Fibroblast of skin of right quadriceps (primary cell): ENCODE measurements at places on chromosomes 3 and 15.

GRCh38 chr3:125140818-125141595 is 71.5 kb downstream of the SLC12A8 start:
- no peak for DNase-seq

DNA sequence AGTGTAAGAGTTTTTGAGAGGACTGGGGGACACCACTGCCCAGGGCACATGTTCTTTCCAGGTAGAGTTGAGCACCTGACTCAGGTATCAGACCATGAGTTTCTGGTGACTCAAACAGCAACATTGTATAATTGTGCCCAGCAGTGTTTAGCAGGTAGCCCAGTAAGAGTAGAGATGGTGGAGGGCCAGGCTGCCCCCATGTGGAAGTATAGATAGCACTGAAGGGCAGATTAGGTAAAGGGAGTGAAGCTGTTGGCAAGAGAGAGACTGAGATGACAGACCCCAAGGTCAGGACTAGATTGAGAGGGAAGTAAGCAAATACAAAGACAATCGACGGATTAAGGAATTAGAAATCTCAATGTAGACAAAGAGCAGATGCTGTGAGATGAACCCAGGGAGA is 74.6 kb downstream of the TRIM42 start:
- DNase-seq: no peak

DNA sequence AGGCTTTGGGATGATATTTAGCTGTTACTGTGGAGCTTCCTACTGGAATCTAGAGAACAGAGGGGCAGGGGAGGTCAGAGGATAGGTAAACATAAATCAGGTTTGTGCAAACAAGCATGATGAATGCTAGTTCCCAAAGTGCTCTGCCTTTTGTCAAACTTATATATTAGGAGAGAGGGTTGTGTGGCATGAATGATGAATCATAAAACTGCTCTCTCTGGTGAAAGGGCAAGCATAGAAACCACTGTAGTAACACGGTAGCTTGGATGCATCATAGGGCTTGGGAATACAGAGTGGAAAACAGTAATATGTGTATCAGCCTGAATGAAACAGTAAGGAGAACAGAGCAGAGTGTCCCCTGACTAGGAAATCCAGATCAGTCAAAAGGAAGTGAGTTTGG is 486.7 kb downstream of the IL5RA start:
- no peak for DNase-seq

- no peak for DNase-seq
Observed at GRCh38 chr15:43412096-43412495, 41.2 kb downstream of the TUBGCP4 start.

DNA sequence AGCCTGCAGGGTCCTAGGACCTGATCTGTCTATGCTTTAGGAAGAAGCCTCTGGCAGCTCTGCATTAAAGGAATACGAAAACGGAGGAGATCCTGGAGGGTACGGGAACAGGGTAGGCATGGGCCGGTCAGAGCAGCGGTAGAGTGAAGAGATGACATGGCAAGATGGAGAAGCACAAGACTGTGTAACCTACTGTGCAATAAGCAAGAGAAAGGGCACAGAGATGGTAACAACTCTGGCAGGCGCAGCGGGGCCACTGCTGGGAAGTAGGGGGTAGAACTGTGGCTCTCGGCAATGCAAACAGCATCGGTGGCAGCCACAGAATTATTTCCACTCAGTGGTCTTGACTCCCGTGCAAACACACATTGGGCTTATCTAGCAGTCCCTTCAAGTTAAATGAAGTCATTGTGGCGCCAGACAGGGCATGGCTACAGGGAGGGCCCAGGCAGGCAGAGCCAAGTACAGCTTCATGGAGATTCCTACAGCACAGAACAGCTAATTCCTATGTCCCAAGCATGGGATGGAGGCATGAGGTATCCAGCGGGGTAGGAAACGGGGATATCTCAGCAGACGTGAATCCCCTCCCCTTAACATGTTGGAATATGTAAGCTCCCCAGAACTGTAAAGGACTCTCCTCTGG is 28.8 kb downstream of the WHAMM start:
- no peak for DNase-seq

DNA sequence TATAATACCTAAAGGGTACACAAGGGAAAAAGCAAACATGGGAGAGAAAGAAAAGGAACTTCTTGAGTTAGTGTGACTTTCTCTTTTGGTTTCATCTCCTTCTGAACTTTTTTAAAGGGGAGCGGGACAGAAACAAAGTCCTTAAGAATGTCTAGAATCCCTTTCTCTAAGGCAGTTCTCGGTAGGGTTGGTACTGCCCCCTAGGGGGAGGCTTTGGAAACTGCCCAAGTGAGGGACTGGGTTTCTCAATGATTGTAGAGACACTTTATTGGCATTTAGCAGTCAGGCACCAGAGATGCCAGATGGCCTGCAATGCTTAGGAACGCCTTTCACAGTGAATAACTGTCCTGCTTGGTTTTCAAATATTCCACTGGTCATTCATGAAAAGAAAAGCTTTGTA is 172.7 kb downstream of the WDR72 start:
- DNase-seq: no peak

- DNase-seq: no peak
Observed at GRCh38 chr3:51585197-51585596, 46.7 kb downstream of the RAD54L2 start.

- DNase-seq: peak; percentile 51
Observed at GRCh38 chr3:119145500-119146167, at the start of gene TEX55. TEX55 (plus strand) TSS chr3:119146165; CDS start chr3:119146190, 25 bp downstream.

GRCh38 chr3:188471723-188472122 is 317.8 kb downstream of the LPP start:
- no peak for DNase-seq

DNA sequence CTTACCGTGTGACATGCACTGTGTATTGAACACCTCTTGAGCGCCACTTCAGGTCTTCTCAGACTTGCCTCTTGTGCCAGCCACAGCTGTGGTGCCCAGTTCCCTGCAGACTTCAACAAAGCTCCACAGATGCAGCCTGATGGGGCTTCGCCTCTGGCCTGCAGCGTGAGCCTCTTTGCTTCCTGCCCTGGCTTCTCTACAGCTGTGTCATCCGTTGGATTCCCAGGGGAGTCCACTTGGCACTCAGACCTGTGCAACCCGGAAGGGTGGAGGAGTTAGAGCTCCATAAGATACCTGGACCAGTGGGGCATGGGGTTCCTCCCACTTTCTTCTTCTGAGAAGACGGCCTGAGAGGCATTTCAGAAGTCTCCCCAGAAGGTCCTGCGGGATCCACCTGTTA is 57.7 kb upstream of the BNIP2 start:
- no peak for DNase-seq
